ENCODE measurements at places on chromosomes 12 and 14.

- no peak for DNase-seq
Observed at GRCh38 chr14:103890821-103891666, 37.2 kb upstream of the TDRD9 start.

DNA sequence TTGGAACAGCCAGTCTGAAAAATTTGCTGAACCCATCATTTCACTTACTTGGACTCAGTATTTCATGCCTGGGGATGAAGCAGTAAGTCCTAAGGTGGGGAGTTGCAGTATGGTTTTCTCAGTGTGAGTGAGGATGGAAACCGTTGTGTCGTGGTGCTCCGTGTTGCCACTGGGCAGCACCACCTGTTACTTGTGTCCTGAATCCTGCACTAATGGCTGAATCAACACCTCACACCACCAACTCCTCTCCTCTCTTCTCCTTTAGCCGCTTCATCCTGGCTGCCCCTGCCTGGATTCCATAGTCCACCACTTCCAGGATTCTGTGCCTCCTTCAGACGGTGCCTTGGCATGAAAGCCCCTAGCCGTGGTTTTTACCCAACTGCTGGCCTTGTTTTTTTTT lies 3.0 kb upstream of the EP400 start:
- DNase-seq, result no peak

DNA sequence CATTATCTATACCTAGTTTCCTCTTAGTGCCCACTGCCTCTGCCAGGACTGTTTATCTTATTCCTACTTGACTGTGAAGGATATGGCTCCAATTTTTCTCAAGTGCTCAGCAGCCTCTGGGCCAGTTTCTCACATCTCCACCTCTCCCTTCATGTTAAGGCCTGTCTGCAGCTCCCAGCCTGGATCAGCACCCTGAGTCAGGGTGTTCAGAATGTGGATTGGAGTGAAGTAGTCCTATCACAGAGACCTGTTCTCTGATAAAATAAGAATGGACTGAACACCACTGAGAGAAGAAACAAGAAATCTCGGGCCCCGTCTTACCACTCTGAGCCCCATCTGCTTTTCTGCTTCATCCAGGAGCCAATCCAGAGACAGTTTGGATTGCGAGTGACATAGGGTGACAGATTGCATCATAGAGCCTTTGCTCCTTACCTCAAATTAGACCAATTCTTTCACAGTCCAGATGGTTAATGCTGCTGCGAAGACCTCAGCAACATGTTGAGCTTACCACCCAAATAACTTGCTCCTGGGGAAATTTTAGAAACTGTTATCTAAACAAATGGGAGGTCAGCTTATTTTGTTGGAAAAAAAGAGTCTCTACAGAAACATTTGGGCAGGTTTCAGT lies 473.1 kb downstream of the PDZRN4 start:
- DNase-seq, result no peak

DNA sequence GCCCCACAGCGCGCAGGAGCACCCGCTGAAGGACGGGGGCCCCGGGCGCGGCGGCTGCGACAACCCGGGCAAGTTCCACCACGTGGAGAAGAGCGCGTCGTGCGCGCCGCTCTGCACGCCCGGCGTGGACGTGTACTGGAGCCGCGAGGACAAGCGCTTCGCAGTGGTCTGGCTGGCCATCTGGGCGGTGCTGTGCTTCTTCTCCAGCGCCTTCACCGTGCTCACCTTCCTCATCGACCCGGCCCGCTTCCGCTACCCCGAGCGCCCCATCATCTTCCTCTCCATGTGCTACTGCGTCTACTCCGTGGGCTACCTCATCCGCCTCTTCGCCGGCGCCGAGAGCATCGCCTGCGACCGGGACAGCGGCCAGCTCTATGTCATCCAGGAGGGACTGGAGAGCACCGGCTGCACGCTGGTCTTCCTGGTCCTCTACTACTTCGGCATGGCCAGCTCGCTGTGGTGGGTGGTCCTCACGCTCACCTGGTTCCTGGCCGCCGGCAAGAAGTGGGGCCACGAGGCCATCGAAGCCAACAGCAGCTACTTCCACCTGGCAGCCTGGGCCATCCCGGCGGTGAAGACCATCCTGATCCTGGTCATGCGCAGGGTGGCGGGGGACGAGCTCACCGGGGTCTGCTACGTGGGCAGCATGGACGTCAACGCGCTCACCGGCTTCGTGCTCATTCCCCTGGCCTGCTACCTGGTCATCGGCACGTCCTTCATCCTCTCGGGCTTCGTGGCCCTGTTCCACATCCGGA lies 1.4 kb downstream of the FZD10 start:
- DNase-seq, result no peak

DNA sequence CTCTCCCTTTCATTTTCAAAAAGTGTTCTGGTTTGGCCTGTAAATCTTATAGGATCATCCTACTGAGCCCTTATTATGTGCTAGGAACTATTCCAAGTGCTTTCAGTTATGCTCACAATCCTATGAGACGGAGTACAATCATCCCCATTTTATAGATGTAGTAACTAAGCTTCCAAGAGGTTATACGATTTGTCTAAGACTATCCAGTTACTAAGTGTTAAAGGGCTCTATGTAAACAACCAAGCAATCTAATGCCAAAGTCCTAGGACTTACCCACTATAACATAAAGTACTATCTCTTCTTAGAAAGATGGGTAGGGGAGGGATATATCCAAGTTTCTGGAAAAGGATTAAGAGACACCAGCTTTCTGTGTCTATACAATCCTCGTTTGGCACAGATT lies 6.7 kb downstream of the CFL2 start:
- DNase-seq, result no peak

GRCh38 chr12:32921397-32921796 lies 24.8 kb upstream of the PKP2 start:
- DNase-seq, result no peak

DNA sequence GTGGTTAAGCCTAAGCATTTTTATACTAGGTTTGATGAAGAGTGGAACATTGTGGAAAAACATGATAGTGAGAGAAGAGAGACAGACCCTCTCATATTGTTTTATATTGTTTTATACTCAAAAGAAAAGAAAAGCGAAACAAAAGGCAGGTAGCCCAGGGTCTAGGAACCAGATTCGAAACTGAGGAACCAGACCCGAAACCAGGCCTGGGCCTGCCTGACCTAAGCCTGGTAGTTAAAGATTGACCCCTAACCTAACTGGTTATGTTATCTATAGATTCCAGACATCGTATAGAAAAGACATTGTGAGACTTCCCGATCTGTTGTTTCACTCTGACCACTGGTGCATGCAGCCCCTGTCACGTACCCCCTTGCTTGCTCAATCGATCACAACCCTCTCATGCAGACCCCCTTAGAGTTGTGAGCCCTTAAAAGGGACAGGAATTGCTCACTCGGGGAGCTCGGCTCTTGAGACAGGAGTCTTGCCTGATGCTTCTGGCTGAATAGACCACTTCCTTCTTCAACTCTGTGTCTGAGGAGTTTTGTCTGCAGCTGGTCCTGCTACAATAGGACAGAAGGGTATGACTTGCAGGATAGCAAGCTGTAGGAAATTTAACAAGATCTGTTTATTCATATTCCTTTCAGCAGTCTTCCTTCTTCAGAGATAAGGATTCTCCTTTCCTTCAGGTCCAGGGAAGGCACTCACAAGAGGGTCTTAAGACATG lies 147.1 kb upstream of the PLEKHA5 start:
- no peak for DNase-seq

GRCh38 chr12:49098035-49098451 lies 3.4 kb upstream of the DHH start:
- DNase-seq, result no peak

GRCh38 chr14:32003585-32003984 lies 73.5 kb upstream of the ARHGAP5 start:
- no peak for DNase-seq

- no peak for DNase-seq
Observed at GRCh38 chr12:53327435-53328042, 6.1 kb upstream of the AAAS start.

DNA sequence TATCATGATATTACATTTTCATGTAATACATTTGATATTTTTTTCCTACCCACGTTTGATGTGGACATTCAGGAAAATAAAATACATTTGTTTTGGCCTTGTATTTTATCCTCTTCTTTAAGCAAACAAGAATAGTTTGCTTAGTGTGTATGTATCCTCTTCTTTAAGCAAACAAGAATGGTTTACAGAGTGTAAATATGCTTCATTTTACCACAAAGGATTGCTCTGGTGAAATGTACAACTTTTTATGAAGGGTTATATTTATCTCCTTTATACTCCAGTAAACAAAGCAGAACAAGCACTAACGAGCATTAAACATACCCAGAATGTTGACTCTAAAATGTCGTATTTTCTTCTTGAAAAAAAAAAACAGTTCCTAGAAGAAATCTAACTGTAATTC lies 244.7 kb downstream of the KCNH5 start:
- no peak for DNase-seq

DNA sequence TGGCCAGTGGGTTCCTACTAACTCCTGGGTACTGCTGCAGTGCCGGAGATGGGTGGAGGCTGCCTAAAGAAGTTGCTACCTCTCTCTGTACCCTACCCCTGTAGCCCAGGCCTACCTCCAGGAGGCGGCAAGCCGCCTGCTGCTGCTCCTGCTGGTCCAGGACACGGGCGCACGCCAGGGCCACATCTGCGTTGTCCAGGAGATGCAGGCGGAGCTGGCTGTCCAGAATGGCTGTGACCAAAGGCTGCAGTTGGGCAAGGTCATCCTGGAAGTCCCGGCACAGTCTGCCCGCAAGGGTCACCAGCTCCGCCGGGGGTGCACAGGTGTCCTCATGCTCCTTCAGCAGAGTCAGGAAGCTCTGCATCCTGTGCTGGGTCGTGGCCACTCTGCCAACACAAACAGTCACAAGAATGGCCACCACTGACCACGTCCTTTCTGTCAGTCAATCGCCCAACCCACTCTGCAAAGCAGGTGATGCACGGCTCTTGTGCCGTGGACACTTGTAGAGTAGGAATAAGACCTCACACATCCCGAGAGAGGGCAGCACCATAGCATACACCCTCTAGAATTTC lies 1.6 kb downstream of the ANHX start:
- no peak for DNase-seq

DNA sequence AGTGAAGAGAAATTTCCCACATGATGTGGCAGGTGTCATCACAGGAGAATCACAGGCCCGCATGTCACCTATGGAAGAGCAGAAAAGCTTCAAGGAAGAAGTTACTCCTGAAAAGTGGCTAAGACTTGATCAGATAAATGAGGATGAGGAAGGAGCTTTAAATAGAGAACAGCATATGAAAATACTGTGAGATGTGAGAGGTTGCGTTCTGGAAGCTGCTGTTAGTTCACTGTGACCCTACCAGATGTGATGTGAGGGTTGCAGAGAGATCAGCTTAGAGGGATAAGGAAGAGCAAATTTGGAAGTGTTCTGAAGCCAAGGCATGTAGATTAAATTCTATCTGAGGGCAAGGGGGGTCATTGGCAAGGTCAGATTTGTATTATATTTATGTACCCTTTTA lies 17.1 kb downstream of the ERP27 start:
- DNase-seq, result no peak

DNA sequence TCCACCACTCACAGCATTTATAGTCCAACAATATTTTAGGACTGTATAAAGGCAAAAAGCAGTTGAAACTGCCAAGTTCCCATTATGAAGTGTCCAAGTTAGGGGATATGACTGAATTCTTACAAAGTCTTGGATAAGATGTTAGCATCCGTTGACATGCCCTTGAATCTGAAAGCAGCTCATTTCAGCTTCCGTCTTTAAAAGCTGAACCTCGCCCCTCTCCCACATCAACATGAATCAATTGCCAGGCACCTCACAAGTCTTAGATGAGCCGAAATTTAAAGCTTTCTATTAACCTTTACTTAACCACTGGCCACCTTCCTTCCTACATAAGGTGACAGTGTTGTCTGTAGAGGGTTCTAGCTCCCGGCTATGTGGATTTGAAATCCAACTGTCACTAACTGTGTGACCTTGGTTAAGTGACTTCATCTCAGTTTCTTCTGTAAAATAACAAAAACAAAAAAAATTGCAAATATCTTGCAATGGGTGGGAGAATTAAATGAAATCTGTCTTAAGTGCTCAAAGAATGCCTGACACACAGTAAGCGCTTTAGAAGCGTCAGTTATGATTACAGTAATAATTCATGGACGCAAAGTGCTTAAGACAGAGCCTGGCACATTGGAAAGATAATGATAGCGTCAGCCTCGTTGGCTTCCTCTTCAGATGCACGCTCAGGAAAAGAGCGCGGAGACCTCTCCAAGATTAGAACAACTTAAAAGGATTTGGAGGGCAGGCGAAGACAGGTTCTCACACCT lies 1.2 kb downstream of the PPP1CC start:
- DNase-seq, result no peak

DNA sequence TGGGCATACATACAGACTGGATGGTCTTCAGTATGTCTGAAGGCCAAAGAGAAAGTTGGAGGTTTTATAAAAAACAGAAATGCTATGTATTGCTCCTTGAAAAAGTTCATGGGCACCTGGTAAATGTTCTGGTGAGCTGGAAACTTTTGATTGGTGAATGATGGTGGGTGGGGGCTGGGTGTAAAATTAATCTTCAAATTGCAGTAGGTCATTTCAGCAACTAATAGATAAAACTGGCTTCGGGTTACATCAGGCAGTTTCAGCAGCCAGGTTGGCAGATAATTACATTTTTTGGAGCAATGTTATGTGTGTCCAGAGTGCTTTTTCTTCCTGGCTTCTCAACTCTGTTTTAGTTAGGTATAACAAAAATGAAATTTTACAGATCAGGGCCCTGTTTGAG lies 35.3 kb downstream of the SDR9C7 start:
- no peak for DNase-seq

GRCh38 chr12:11829764-11830194 lies 180.3 kb downstream of the ETV6 start:
- no peak for DNase-seq

DNA sequence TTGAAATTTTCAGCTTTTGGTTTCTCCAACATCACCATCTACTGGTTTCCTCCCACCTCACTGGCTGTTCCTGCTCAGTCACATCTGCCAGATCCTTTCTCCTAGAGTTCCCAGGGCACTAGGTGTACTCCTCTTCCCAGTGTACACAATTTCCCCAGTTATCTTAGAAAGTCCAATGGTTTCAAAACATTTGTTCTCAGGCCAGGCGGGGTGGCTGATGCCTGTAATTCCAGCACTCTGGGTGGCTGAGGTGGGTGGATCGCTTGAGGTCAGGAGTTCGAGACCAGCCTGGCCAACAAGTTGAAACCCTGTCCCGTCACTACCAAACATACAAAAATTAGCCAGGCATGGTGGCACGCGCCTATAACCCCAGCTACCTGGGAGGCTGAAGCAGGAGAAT lies 60.7 kb downstream of the SPPL3 start:
- no peak for DNase-seq

GRCh38 chr12:94948232-94948810 lies 55.2 kb downstream of the NDUFA12 start:
- no peak for DNase-seq

GRCh38 chr14:32421781-32422180 lies 92.7 kb downstream of the AKAP6 start:
- DNase-seq, result no peak

DNA sequence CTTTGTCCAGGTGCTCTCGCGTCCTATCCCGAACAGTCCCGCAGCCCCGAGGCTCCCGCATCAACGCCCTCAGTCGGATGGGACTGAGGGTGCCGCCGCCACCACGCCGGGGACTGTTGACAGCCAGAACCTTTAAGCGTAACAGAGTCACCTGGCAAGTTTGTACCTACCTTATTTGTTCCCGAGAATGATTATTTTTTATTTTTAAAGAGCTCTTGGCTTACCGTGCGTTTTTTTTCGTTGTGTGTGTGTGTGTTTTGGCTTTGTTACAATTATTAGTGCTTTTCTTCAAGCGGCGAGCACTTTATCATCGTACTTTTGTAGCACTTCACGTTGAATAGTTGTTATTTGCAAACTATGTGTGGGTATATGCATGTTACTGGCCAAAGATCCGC lies 463 bp downstream of the COA8 start:
- DNase-seq, result no peak

- DNase-seq, result no peak
Observed at GRCh38 chr12:106113824-106114446, 24.8 kb downstream of the NUAK1 start.

Measured in AG04449 (cell line).